ENCODE measurements at places on chromosomes 7 and 10.

DNA sequence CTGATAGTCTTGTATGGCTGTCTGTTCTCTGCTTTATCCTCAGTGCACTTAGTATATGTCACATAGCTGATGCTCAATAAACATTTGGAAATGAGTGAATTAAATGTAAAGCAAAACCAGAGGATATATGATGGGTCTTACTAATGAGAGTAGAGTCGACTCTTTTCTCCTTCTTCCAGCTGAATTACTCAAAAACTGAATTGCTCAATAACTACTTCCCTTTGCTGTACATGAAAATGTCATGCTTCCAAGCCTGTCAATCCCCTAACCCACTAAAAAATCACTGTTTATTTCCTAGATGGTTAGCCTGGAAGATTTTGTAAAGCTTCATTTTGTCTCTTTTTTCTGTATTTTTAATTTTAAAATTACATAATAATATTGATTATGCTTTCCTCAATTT lies 88.0 kb downstream of the OR13A1 start:
- no peak for DNase-seq

DNA sequence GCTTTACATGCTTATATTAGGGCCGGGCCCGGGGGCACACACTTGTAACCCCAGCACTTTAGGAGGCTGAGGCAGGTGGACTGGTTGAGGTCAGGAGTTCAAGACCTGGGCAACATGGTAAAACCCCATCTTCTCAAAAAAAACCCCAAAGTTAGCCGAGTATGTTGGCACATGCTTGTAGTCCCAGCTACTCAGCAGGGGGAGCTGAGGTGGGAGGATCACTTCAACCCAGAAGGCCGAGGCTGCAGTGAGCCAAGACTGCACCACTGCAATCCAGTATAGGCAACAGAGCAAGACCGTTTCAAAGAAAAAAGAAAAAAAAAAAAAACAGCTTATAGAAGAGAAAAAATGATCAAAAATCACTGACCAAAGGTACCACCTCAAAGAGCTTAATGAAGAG lies 63.1 kb downstream of the AMZ1 start:
- no peak for DNase-seq

- peak; percentile 11 for DNase-seq
Measured at GRCh38 chr7:35802102-35802466, 1.2 kb downstream of the SEPTIN7 start.

- DNase-seq: no peak
Measured at GRCh38 chr10:79153745-79154144, 85.0 kb downstream of the ZMIZ1 start.

- no peak for DNase-seq
Measured at GRCh38 chr7:100065452-100066186, 15.9 kb downstream of the ZNF3 start.

GRCh38 chr10:61883371-61884025 lies 18.0 kb upstream of the ARID5B start:
- DNase-seq: no peak
